Posterior cingulate gyrus (tissue), 11 donors: ENCODE measurements at places on chromosomes 12 and 14.
A peak's percentile ranks its signal among the peaks of the same experiment; 100 is the strongest.

DNA sequence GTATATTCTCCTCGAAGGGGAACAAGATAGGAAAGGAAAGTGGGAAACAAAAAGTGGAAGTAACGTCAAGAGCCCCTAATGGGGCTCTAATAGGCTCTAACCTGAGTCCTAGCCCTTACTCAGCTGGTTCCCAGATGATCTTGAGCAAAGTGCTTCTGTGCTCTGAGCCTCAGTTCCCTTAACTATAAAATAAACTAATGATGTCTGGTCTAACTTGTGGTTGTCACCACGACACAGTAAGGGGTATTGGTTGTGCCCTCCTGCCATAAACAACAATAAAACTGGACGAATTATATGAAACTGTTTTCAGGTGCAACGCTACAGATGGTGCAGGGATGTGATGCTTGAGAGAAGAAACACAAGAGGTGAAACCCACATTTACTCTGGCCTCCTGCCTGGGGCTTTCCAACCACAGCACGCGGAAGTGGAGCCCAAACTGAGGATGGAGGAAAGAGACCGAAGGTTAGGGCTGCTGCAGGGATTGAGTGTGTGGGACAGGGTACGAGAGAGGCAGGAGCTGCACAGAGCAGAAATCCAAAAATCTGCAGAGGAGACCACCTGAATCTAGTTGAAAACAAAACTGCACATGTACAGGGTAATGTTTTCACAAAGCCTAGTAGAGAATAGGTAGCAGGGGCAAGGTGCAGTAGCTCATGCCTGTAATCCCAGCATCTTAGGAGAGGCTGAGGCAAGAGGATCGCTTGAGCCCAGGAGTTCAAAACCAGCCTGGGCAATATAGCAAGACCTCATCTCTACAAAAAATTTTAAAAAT is 45.6 kb upstream of the BCL2L14 start:
- DNase-seq, result no peak

GRCh38 chr12:76201316-76201715 is 116.8 kb upstream of the NAP1L1 start:
- DNase-seq, result no peak

- DNase-seq, result no peak
Measured at GRCh38 chr12:93847517-93848474, 170.6 kb downstream of the CRADD start.

DNA sequence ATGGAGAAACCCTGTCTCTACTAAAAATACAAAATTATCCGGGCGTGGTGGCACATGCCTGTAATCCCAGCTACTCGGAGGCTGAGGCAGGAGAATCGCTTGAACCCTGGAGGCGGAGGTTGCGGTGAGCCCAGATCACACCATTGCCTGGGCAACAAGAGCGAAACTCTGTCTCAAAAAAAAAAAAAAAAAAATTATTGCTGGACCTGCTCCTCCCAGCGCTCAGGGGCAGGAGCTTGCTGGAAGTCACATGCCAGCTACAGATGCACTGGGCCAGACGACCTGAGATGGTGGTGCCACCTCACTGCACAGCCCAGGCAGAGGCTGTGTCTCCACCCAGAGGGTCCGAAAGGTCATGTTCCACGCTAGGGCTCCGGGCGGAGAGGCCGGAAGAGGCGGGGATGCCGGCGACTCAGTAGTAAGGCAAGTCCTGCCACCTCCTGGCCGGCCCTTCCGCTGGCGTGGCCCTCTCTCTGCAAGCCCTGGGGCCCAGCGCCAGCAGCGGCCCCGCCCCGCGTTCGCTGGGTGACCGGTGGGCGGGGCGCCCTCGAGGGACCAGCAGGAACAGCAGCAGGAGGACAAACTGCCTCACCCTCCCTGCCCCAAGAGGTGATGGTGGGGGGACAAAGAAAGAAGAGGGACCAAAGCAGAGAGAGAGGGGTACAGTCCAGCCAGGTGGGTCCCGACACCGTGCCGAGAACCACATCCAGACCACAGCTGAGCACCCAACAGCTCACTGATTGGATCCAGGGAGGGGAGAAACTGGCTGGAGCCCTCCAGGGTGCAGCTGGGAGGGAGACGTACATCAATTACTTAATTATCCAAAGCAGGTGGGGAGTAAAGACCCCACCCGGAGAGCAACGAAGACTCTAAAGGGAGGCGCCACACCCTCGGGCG is 3.6 kb upstream of the RHOF start:
- peak; percentile 94 for DNase-seq

DNA sequence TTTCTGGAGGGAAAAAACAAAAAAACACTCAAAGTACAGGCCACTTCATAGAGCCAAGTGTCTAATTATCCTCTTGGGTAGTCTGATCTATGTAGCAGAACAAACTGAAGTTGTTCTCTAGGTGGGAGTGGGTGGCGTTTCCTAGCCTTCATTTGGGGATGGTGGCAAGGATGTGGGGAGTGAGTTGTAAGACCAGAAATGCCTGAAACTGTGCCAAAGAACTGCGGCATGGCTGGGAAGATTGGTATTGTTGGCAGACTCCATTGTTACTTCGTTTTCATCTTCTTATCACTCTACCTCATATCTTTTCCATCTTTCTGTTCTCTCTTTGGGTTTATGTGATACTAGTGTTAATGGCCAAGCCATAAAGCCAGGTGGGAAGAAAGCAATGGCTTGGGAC is 177.3 kb upstream of the DDHD1 start:
- DNase-seq, result no peak

- no peak for DNase-seq
Measured at GRCh38 chr14:68916358-68916941, 62.7 kb downstream of the ACTN1 start.

DNA sequence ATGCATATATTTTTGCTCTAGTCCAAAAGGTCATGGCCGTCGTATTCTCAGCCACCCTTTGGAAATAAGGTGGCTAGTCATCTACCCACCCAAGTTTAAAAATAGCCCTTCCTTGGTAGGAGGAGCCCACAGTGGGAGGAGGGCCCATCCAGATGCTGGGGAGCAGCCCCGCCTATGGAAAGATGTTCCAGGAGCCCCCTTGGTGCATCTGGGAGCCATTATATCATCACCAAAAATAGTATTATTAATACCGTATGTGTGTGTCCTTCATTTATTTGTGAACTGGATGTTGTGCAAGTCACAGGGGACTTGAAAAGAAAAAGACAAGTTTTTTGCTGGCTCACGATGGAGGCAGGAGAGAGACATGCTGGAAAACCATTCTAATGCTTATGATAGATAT is 34.0 kb downstream of the EMP1 start:
- no peak for DNase-seq

- DNase-seq, result no peak
Measured at GRCh38 chr12:89469361-89469760, 55.2 kb downstream of the GALNT4 start.

DNA sequence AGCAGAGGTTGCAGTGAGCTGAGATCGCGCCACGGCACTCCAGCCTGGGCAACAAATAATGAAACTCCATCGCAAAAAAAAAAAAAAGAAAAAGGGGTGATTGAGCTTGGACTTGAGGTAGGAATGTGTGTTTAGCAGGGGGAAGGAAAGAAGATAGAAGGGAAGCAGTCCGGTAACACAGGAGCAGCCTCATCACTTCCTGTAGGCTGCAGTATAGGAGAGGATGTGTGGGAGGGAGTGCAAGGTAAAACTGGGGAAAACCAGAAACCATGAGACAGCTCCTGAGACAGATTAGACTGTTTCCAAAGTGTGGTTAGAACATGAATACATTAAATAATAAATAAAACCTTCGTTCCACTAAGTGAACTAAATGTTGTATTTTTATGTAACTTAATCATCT is 49.2 kb downstream of the FGD4 start:
- no peak for DNase-seq

DNA sequence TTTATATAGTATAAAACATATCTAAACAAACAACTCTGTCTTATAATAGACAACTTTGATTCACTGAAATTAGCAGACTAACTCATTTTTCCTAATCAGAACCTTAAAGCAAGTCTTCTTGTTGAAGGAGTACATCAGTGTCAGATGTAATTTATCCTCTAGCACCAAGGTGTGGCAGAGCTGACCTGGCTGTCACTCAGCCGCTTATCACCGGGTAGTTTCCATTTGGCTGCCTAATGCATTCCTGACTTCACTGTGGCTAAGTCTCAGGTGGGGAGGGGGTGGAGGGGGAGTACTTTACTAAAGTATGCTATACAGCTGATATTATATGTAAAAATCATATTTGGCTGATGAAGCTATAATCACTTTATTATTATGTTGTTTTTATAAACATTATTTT is 339.9 kb upstream of the RGS6 start:
- no peak for DNase-seq

GRCh38 chr12:10457760-10458159 is 4.6 kb upstream of the KLRC1 start:
- no peak for DNase-seq

- no peak for DNase-seq
Measured at GRCh38 chr12:70032076-70032475, 207.0 kb downstream of the MYRFL start.

DNA sequence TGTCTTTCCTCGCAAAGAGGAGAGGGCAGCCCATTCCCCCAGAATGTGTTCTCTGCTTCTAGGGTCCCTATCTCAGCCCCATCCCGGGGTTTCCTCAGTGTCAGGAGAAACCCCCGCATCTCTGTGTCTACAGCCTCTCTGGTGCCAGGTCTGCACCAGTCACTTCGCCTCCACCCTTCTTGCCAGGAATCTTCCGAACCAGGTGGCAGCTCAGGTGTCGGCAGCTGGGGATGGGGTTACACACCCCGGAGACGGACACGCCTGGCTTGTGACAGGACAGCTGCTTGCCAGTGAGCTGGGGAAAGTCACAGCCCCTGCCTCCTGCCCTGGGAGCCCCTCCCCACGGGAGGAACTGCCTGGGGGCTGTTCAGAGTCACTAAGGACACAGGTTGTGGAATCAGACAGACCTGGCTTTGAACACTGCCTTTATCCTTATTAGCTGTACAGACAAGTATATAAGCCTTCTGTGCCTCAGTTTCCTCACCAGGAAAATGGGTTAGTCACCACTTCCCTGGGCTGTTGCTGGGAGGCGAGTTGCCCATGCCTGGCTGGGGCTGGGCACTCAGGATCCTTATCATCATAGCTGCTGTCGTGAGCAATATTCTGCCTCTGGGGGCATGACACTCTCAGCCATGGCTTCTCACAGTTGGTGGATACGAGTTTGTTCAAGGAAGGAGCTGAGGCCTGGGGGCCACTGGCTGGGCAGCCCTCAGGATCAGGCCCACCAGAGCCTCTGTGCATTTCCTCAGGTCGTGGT is 10.8 kb downstream of the HIP1R start:
- DNase-seq, result no peak

GRCh38 chr12:100875156-100875555 is 80.6 kb downstream of the ANO4 start:
- DNase-seq, result no peak

- DNase-seq, result no peak
Measured at GRCh38 chr14:35220920-35221319, 71.3 kb upstream of the PSMA6 start.

DNA sequence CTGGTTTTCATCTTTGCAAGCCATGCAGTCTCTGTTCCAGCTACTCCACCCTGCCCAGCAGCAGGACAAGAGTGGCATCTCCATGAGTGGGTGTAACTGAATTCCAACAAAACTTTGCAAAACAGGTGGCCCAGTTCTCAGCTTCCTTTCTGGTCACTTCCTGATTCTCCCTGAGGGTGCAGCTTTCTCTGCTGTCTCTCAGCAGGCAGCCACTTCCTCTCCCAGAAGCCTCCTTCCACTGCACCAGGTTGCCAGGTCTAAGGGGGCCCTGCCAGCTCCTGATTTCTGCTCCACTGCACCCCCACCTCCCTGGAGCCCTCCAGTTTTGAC is 341.0 kb upstream of the FKBP4 start:
- DNase-seq, result no peak

GRCh38 chr14:55416866-55417265 is 5.2 kb upstream of the ATG14 start:
- no peak for DNase-seq

- DNase-seq, result no peak
Measured at GRCh38 chr14:88468406-88468805, 82.9 kb downstream of the SPATA7 start.

GRCh38 chr14:99401621-99402284 is 78.9 kb downstream of the SETD3 start:
- no peak for DNase-seq

DNA sequence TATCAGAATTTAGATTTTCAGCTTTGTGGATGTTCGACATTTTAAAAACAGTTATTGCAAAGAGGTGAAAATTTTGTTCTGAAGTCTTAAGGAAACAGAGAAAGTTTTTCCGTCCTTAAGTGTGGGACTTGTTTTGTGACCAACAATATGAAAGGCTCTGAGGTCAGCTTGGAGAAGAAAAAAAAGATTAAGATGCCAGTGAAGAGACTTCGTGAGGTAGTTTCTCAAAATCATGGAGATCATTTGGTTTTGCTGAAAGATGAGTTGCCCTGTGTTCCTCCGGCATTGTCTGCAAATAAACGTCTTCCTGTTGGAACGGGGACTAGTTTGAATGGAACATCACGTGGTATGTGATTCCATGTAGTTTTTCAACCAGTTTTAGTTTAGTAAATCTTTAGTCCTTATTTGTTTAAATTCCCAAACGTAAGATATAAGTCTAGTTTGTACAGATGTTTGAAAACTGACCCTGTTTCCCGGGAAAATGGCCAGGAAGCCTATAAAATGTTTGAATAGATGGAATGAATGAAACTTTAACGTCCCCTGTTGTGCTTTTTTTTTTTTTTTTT is 682 bp downstream of the KIAA0586 start:
- DNase-seq, result no peak

DNA sequence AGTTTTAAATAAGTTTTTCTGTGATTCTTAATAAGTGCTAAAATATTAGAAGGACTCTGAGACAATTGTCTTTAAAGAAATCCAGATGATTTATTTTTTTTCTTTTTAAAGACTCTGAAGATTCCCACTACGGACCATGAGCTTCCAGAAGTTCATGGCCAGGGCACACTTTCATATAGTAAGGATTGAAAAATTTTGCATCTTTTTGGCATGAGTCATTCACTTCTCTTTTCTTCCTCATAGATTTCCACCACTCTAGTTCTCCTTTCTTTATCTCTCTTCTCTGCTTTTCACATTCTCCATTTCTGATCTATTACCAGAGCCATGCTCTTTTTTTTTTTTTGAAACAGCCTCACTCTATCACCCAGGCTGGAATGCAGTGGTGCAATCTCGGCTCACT is 385.8 kb downstream of the FLRT2 start:
- DNase-seq, result no peak

DNA sequence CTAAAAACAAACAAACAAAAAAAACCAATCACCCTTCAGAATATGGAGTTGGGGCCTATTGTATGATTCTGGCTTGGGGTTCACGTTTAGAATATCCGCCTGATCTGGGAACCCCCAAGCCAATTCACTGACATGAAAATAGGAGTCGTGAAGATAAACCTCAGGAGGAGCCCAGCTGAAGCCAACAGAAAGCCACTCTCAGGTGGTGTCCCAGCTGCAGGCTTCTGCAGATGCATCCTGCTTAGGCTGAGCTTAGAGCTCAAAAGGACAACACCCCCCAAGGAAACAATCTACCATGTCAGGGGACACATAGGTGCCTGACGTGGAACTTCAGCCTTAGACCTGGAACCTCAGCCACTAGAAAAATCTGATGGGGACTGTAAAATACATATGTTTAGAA is 51.9 kb downstream of the SYNE3 start:
- no peak for DNase-seq

- no peak for DNase-seq
Measured at GRCh38 chr12:2299206-2299605, 246.4 kb downstream of the CACNA1C start.
